ENCODE measurements at places on chromosomes 16 and 17. TPM values are rescaled to one million over a fixed set of nuclear protein-coding genes. Genes with fewer than 3 reads are reported as not detected.

DNA sequence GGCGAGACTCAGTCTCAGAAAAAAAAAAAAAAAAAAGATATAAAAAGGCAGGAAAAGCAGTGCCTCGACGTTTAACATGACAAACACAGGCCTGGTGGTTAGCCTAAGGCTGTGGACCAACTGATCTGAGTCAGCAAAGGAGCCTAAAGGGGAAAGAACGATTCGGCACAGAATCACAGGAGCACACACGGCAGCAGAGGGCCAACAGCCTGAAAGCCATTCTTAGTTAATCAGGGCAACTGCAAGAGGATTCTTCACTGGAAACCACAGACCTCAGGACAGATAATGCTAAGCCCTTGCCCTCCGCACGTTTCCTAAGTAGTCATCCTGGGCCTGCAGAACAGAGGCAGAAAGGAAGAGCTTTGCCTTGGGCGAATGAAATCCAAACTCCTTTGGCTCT lies 14.7 kb downstream of the TMEM11 start:
- no peaks in the 10 kb centered on the region for H3K27me3 ChIP-seq
- no peak for DNase-seq
- no peak overlapping the region for H3K4me3 ChIP-seq
- H3K4me1 ChIP-seq: no peaks in the 10 kb centered on the region
- H3K36me3 ChIP-seq: peaks cover 2% of the 10 kb centered on the region

The DYNLRB2 gene
- total RNA-seq: not detected

The SOST gene
- total RNA-seq: not detected

The PERCC1 gene
- not detected for total RNA-seq
